SJCRH30 (cell line): ENCODE measurements at places on chromosomes 16 and 17.

- no peak for DNase-seq
Measured at GRCh38 chr17:18040261-18040858, 1.2 kb downstream of the GID4 start.

DNA sequence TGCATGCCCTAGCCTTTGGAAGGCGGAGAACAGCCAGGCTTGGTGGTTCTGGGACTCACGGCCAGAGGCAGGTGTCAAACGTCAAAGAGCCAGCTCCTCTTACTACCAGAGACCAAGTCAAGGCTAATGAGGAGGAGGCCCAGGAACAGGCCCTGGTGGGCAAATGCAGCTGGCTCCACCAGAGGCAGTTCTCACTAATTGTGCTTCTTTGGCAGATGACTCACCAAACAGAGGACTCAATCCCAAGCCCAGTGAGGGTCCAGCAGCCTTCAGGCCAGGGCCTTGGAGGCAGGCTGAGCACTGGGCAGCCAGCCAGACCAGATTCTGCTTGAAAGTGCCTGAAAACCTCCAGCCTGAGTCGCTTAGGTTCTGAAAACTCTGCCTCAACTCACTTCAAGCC lies 336.5 kb upstream of the CDH5 start:
- DNase-seq: peak; percentile 74

DNA sequence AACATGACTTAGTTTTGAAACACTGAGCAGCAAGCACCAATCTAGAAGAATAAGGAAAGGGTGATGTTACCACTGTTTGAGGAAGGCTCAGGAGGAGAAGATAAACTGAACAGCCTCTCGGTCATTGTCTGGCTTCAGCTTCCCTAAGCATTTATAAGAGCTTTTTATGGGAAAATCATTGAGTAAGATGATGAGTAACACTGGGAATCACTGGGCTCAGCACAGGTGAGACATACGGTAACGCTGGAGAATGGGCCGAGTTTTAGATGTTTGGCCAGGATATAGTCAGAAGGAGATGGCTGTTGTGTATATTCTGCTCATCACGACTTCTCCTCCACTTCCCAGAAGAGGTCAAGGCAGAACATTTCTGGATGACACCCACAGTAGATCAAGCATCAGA lies 42.2 kb upstream of the ALOX12 start:
- DNase-seq: no peak

GRCh38 chr17:51434434-51435170 lies 174.3 kb downstream of the UTP18 start:
- DNase-seq: peak; percentile 70

- peak; percentile 9 for DNase-seq
Measured at GRCh38 chr17:330993-331701, 21.5 kb downstream of the RPH3AL start.

DNA sequence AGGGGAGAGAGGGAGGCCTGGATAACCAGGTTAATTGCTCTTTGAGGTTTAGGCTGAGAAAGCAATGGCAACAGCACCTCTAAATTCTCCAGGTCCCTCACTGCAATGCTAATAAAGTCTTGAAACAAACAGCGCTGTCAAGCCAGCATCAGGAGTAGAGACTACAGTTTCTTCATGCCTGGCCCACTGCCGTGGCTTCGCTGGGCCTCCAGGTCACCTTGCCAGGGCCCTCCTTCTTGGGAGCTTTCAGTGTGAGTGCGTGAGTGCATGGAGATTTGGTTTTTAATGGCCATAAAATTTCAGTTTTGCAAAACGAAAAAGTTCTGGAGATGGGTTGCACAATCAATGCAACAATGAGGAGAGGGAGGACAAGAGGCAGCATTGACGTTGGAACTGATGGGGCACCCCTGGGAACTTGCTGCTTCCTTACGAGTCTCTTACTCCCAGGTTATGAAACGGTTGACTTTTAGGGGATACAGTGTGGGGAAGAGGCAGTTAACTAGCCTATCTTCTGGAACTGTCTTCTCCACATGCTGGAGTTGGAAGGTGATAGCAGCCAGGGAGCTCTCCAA lies 229.4 kb downstream of the XYLT1 start:
- DNase-seq: no peak

GRCh38 chr16:58462997-58463941 lies 36.7 kb upstream of the NDRG4 start:
- DNase-seq: no peak

DNA sequence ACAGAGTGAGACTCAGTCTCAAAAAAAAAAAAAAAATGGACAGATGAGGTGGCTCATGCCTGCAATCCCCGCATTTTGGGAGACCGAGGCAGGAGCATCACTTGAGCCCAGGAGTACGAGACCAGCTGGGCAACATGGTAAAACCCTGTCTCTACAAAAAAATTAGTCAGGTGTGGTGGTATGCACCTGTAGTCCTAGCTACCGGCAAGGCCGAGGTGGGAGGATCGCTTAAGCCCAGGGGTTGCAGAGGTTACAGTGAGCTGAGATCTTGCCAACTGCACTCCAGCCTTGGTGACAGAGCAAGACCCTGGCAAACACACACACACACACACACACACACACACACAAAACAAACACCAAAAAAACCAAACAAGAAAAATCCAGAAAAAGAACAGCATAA lies 7.7 kb upstream of the ENGASE start:
- DNase-seq: no peak

- DNase-seq: no peak
Measured at GRCh38 chr17:2889256-2889655, 93.0 kb downstream of the RAP1GAP2 start.

DNA sequence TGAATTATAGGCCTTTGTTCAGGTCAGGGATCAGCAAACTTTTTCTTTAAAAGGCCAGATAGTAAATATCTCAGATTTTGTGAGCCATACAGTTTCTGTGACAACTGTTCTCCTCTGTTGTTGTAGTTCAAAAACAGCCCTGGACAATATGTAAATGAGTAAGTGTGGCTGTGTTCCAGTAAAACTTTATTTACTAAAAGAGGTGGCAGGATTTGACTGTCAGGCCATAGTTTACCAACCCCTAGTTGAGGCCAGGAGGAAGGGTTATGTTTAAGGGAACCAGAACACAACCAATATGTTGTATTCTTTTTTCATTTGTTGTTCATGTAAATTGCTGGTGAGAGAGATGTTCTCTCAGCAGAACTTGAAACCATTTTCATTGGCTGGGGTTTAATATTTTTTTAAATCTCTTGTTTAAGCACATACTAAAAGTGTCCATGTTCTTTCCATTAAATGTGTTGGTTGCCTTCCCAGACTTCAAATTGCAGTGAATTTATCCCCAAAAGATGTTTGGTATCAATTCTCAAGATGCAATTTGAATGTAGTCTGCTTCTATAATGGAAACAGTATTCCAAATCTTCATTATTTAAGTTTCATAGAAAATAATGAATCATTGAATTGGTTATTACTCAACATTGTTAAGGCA lies 260.3 kb downstream of the FTO start:
- no peak for DNase-seq

DNA sequence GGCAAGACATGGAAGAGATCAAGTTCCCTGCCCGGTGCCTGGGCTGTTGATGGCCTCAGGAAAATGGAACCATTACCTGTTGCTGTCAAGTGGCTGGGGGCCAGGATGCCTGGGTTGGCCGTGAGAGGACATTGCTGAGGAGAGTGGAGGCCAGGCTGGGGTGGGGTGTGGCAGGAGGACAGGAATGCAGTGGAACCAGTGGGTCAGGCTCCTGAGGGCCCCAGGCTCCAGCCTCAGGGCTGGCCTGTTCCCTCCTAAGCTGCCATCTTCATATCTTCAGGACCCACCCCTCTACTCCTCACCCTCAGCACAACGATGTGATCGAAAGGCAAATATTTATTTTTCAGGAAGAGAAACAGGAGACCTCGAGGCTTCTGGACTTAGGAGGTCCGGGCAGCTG lies 8.5 kb upstream of the YPEL3 start:
- DNase-seq: no peak

DNA sequence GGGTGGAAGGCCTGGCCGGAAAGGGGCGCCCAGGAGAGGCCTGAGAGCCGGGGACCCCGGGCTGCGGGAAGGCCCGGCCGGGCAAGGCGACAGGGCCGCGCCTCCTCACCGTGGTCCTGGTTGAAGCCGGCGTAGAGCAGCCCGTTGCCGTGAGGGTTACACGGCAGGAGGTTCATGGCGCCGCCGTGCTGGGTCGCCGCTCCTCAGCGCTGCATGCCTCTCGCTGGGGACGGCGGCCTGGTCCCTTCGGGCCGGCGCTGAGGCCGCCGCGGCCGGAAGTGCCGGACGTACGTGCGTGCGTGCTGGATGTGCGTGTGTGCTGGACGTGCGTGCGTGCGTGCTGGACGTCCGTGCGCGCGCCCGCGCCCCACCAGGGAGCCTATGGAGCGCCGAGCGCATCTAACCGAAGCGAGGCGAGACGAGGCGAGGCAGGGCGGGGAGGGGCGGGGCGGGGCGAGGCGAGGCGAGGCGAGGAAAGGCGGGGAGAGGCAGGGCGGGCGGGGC lies at the start of gene WDR45B:
Gene WDR45B (minus strand): TSS at position 280 of the 504 bp plus-strand sequence. CDS start 104 bp downstream, at position 176.
- DNase-seq: peak; percentile 99

- no peak for DNase-seq
Measured at GRCh38 chr17:34726536-34727384, 147.4 kb downstream of the TMEM132E start.

DNA sequence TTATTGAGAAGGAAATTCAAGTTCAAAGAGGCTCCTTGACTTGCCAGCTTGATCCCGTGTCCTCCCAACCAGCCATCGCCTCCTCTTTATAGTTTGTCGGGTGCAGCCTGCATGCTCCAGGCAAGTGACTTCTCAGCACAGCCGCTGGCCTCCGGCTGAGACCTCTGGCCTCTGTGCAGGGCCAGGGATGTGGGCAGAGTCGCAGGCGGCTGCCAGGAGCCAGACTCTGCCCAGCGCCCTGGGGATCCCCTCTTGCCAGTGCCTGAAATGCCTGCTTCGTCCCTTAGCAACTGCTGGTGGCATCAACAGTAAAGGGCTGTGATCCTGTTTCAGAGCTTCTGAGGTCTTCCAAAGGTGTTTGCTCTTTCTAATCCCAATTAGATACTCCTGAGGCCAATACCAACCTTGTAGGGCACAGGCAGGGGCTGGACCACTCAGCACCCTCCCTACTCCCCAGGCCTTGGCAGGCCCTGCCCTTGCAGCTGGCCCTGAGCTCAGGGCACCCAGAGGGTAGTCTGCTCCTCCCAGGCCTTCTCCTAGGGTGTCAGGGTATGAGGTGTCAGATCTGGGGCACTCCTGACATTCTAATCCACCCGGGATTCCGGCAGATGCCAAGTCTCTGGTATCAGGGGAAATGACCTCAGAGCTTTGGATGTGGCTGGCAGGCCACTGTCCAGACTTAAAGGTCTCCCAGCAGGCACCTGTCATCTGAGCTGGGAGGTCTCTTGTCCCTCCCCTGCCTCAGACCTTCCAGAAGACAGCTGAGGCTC lies 68.0 kb upstream of the SIAH1 start:
- peak; percentile 56 for DNase-seq
